Activated T-helper 1 cell treated with anti-CD3 and anti-CD28 coated beads, Interleukin-12 subunit alpha, Interleukin-12 subunit beta, Interleukin-2, Interleukin-4 antibody, amounts not matched to agents 30 ng/mL and 10 ng/mL and 1 ng/mL, durations not matched to agents 14 hours and 24 hours and 36 hours (primary cell): ENCODE measurements at places on chromosomes 7 and 10. TPM values are rescaled to one million over a fixed set of nuclear protein-coding genes. Genes with fewer than 3 reads are reported as not detected.

ITIH2 gene
- total RNA-seq: not detected in 2 replicates

DNA sequence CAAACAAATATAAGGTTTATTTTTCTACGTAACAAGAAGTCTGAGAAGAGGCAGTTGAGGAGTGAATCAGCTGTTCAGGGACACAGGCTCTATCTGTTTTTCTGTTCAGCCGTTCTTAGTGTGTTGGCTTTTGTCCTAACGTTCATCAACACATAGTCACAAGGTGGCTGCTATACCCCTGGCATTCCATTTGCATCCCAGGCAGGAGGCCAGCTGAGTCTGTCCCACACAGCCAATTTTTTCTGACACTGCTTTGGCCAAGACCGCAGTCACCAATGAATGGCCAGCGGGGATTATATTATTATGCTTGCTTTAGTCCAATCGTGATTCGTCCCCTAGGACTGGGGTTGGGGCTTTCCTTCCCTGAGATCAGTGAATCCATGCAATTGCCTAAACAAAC is 143.4 kb upstream of the CHST15 start:
- no peak for DNase-seq

DNA sequence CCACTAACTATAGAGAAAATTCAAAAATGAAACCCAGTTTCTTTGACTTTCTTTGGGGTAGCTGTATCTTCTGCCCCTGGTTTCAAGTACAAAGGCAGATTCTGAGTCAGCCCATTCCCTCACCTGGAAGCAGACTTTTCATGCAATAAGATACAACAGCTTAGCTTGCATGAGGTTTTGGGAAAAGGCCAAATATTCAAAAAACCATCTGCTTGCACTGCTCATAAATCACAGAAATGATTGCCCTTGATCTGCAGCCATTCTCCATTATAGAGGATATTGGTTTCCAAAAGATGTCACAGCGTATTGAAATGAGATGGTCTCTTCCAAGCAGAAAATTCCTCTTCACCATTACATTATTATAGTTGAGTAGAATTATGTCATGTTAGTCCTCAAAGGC is 354.0 kb downstream of the PHF14 start:
- DNase-seq: no peak

DNA sequence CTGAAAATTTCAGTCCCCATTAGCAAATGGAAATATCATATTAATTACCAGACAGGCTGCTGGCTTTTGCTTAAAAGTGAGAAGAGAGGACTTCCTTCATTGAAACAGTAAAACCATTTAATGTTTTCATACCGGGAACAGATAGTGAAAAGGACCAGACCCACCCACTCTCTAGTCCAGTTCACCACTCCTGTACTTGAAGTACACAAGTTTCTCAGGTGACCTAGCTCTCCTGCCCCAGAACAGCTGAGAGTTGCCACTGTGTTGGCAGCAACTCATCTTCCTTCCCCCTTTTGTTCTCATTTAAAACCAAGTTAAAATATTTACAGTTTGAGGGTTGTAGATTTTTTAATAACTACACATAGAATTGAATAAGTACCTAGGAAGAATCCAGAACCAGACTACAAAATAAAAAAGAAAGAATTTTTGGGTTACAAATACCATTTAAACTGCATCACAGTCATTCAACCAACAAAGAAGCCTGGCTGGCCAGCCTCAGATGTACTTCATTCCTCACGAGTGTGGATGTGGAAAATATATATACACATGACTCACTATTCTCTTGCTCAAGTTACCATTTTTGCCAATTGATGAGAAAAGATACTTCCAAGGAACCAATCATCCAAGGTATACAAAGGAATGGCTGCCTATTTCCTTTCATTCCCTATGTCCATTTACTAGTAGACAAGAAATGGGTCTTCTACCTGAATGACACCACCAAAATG is 68.1 kb downstream of the VPS41 start:
- no peak for DNase-seq

SLC13A1 gene
- 0.05 TPM in 1 of 2 replicates, not detected in the other for total RNA-seq

DNA sequence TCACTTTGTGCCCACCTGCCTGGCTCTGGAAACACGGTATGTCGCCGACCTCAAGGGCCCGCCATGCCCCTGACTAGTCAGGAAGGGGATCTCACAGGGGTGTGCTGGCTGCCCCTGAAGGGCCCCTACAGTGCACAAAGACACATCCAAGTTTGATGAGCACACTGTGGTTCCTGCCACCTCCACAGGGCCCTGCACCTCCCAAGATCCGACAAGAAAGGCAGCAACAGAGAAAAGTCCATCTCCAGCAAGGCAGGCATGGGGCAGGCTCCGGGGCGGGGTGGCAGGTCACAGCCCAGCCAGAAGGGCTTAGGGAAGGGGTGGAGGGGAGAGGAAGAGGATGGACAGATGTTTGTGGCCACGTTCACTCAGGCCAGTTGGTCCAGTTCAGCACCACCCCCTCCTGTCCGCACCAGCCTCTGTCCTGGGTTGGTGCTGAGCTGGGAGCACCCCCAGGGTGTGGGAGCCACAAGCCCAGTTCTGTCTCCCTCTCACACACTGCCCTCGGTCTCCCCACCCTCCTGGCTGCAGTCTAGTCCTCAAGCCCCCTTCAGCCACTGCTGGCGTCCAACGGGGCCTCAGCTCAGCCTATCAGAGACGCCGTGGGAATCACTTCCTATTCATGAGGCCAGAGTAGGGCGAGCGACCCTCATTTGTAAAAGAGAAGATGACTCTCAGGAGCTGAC is 11.5 kb downstream of the DRGX start:
- no peak for DNase-seq

MOGAT3 gene
- not detected in 2 replicates for total RNA-seq

TSC22D4 gene
- 126 and 134 TPM in 2 replicates for total RNA-seq

- no peak for DNase-seq
Observed at GRCh38 chr7:45713669-45714520, 139.7 kb downstream of the ADCY1 start.

LIPK gene
- total RNA-seq: not detected in 2 replicates

CACNB2 gene
- total RNA-seq: 0.13 TPM in 1 of 2 replicates, not detected in the other

DNA sequence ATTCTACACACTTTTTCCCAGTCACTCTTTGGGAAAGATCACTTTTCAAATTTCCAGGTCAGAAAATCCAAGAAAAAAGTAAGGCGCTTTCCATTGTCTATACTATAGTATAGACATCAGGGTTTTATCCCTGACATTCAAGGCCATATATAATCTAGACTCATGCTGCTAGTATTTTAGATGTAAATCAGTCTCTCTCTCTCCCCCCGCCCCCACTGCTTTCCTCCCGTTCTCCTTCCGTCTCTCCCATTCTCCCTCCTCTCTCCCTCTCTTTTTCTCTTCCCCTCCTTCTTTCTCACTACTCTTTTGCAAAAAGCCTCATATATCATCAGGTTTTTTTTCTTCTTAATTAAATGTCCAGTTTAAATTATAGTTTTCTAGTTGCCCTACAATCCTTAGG is 154.8 kb downstream of the PHF14 start:
- no peak for DNase-seq
